ENCODE measurements at places on chromosomes 4 and X.

DNA sequence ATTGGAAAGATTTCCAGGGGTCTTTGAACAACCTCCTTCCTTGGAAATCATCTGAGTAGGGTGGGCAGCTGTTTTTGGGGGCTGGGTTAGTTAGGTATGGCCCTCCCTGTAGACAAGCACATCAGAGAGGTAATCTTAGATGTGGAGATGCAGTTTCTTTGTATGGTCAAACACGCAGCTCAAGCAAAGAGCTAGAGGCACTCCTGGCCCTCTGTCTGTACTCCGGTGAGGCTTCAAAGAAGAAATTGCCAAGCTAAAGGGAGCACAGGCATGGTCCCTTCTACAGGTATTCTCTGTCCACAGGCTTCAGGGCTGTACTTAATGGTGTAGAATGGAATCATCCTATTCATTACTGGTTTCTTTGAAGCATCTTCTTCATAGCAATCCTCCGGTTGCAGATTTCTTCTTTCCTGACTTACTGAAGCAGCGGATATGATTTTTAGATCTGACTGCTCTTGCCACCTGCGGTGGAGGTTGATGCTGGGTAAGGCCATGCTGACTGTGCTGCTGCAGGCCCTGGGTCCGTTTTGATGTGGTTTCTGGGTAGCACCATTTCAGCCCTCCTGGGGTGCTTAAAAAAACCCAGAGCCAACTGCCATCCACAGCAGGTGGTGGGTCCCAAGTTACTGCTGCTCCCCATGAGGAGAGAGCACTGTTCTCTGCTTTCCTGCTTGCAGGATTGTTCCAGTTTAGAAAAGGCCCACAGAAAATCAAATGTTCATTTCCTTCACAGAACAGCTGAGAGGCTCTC, 318.9 kb upstream of the GATB start:
- DNase-seq, result no peak

GRCh38 chr4:82818664-82819662, 20.4 kb upstream of the SCD5 start:
- DNase-seq, result no peak

GRCh38 chr4:186554914-186555827, at the start of gene MTNR1A:
Gene MTNR1A, minus strand, starts transcription at chr4:186555567. Its CDS starts 202 bp downstream, at chr4:186555365.
- DNase-seq, result no peak

GRCh38 chrX:18297251-18297650, 57.2 kb downstream of the SCML2 start:
- no peak for DNase-seq

- no peak for DNase-seq
These were observed 214.2 kb downstream of the RELL1 start for GRCh38 chr4:37471971-37472370.

DNA sequence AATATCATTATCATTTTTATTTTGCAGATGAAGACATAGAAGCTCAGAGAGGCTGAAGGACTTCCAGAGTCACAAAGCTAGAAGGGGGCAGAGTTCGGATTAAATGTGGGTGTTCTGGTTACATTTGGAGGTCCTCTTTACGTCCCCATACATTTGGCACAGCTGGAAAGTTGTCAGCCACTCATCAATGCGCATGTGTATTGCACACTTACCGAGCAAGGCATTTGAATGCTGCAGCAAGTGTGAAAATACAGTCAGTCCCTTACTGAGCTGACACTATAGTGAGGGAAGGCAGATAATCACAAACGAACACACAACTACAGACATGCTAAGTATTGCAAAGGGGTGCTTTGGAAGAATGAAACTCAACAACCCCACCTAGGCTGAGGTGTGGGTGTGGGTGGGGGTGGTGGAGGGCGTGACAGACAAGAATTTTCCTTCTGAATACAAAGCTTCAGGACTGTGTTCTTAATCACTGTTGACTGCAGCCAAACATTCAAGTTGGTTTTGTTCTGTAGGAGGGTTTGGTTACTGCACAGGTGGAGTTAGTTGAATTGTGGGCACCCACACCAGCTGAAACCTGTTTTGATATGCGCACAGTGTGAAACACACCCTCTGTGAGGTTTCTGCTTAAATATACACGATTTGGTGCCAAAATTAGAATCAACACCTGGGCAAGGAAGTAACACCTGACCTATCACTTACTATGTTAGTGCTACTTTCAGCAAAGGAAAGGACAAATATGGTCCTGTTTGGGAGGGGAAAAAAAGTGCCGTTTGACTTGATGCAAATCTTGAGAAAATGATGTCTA, 72.4 kb downstream of the COQ2 start:
- no peak for DNase-seq

- DNase-seq, result no peak
These were observed 63.2 kb upstream of the NOCT start for GRCh38 chr4:138952411-138952810.

- no peak for DNase-seq
These were observed 14.7 kb upstream of the SH3KBP1 start for GRCh38 chrX:19902110-19902509.

- no peak for DNase-seq
These were observed 17.1 kb downstream of the L1CAM start for GRCh38 chrX:153868576-153869472.

DNA sequence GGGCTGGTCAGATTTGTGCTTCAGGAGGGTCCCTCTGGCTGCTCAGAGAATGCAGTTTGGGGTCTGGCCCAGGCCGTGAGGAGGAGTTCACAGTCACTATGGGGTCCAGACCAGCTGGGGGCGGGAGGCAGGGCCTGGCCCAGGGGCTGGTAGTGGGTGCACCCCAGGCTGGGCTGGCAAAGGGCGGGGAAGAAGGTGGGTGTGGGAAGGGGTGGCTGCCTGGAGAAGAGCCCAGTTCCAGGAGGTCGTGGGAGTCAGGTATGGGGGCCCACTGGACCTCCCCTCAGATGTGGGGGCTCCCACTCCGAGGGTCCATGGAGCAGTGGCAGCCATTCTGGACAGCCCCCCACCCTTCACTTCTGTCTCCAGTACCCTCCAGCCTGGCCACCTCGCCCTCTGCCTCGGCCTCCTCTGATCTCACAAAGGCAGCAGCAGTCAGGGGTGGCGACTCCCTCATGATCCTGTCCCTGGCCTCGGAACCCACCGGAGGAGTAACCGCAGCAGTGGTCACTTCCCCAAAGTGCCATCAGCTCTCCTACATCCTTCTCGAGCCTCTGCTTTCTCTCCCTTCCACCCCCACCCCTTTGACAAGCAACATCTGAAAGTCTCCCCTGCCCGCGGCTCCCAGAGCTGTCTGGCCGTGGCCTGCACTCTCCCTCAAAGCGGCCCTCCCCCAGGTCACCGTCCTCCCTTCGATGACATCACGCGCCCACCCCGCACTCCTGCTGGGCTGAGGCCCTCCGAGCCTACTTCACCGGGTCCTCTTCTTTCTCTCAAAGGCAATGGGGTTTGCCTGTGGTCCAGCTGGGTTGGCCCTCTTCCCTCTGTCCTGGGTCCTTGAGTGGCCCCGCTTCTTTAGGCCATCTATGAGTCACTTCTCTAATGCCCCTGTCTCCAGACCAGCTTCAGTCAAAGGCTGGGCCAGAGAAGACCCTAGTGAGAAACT, 1.7 kb upstream of the SLC6A8 start:
- DNase-seq, result no peak

- no peak for DNase-seq
These were observed 97.2 kb downstream of the GUCY2F start for GRCh38 chrX:109384699-109385098.

DNA sequence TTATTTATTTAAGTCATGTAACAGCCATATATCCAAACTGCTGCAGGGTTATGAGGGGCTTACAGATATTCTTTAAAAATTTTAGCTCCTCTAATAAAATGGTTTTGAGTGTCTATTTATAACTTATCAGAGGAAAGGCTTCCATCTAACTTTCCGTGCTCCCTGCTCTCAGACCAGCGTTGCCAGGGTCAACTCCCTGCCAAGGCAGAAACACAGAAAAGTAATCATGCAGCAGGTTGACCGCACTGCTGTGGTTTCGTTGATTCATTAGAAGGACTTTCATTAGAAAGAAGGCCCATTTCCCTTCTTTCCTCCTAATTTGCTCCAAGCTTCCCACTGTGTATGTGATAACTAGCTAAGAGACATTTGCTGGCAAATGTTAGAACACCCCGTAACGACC, 33.9 kb downstream of the BCLAF3 start:
- DNase-seq, result peak; percentile 2

DNA sequence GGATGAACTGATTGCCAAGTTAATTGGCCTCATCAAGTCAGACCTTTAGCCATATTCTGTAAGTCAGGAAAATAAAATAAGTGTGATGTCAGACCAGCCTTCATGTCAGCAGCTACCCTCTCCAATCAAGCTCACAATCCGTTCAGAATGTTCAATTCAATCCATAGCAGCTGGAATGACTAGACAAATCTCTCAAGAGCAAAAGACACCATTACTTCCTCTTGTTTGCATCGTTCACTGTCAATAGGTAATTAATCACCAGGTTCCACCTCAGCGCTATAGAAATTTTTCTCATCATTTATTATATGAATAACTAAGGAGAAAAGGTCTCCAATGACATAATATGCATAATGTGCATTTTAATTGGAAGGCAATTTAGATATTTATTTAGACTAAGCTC, 321.0 kb upstream of the GRIA3 start:
- no peak for DNase-seq

- no peak for DNase-seq
These were observed 73.0 kb upstream of the ZNF518B start for GRCh38 chr4:10530137-10530786.

DNA sequence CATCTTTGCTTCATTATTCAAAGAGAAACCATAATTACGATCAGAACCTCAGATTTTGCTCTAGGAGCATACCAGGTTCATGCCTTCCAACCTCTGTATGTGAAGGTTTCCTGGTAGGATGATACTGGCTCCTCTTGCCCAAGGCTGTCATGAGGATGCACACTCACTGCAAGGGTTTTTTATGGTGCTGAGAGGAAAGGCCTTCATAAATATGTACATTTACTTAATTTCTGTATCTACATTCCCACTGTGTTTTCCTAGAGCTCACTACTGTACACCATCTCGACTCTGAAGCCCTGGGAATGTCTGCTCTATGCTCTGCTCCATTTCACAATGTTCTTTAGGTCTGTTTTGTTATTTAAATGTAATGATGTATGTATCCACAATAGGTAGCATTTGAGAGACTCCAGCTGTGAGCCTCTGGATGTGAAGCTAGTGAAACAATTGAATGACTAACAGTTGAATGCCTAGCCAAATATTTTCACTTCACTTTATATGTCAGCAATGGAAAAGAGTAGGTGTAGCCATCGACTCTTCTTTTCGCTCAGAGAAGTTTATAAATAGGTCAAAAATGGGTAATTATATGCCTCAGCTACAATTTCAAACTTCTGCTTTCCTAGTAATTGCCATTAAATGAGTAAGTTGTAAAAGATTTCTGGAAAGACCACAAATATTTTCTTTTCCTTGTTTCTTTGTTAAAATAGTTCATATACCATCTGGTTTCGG, 228.0 kb downstream of the PALLD start:
- peak; percentile 37 for DNase-seq

GRCh38 chr4:5544762-5545161, 163.6 kb downstream of the EVC2 start:
- DNase-seq, result no peak

- peak; percentile 63 for DNase-seq
These were observed 1.4 kb downstream of the ANKRD17 start for GRCh38 chr4:73257234-73257633.

DNA sequence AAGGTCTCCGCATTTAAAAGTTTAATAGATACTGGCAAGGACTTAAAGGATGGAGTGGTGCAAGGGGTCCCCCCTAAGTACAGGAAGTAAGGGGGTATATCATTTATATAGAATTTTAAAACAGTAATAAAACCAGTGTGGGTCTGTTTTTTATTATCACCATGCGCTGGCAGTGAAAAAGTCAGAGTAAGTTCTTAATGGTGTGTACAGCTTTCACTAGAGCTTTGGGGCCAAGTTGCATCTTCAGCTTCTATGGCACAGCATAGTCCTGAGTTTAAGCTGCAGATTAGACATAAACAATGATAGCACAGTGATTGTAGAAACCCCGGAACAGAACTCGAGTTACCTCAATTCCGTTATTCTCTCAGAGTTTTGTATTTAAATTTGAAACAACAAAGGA, 27.6 kb downstream of the RHOH start:
- peak; percentile 13 for DNase-seq

- no peak for DNase-seq
These were observed 23.4 kb downstream of the PGAM4 start for GRCh38 chrX:77945910-77946545.

DNA sequence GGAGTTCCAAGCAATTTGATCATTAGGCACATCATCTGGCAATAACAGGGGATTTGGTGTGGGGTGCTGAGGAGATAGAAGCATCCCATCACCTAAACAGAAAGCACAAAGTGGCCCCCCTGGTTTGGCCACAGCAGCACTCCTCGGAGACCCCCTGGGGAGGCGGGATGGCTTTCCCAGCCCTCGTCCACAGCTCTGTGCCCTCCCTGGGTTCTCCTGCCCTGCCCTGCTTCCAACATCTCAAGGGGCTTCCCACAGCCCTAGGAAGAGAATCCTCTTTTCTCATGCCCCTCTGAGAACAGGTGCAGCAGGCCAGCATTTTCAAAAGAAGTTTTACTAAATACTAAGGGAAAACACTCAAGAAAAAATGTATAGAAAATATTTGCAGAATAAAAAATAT, 12.8 kb downstream of the ATP5ME start:
- DNase-seq, result no peak

DNA sequence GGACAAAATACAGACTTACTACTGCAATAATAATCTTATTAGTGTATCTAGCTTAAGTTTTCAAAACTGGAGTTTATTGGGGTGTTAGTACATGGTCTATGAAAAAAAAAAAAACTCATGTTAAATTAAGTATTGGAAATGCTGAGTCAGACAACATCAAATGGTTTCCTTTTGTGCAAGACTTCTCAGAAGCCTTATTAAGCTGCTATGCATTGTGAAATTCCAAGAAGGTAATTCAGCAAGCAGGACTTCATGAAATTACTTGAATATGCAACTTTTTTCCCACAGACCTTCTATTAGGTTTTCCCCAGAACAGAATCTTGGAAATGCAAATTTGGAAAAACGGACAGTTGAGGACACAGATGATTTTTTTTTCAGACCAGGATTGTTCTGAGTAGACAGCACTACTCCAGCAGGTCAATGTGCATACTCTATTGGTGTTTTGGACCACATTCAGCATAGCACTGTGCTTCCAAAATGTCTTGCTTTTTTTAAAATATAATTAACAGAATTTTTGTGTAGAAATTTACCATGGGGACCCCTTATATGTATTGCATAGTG, 568.8 kb upstream of the TENM3 start:
- peak; percentile 86 for DNase-seq
